Activated CD4-positive, alpha-beta T cell treated with anti-CD3 and anti-CD28 coated beads, Interleukin-2, amount 50 U/mL, for 16 hours (primary cell): ENCODE measurements at places on chromosomes 6 and 20.

- DNase-seq: no peak
Measured at GRCh38 chr6:113903666-113904330, 46.7 kb downstream of the MARCKS start.

- no peak for DNase-seq
Measured at GRCh38 chr20:24441661-24442060, 27.8 kb upstream of the SYNDIG1 start.

DNA sequence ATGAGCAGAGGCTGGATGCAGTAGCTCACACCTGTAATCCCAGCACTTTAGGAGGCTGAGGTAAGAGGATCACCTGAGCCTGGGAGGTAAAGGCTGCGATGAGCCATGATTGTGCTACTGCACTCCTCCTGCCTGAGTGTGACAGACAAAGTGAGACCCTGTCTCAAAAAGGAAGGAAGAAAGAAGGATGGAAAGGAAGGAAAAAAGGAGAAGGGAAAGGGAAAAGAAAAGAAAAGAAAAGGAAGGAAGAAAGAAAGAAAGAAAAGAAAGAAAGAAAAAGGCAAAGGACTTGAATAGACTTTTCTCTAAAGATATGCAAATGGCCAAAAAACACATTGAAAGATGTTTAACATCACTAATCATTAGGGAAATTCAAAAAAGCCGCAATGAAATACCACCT is 215.3 kb upstream of the MYLIP start:
- no peak for DNase-seq

DNA sequence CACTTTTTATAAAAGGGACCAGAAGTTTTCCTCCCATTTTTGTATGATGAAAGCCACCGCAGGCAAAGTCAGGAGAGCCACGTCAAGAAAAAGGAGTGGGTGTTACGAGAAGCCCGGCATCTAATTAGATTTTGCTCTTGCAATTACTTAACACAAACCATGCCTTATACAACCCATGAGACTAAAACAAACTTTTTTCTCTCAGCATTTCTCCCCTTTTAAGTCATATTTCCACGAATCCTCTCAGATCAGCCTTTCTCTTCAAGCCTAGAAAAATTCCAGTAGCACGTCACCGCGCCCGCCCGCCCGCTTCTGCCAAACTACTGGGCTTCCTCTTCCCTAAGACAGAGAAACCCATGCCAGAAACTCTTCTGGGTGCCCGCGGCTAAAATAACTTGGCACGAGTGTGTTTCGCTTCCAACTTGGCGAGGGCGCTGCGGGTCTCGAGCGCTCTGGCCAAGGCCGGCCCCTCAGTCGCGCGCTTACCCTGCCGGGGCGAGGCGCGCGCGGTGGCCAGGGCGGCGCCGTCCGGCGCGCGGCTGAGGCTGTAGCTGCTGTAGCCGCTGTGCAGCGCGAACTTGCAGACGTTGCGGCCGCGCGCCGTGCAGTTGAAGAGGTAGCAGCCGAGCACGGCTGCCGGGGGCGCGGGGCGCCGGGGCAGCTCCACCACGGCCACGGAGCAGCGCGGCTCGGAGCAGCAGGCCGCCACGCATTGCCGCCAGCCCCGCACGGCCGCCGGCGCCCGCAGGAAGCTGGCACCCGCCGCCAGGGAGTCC is 1.0 kb downstream of the LRP11 start:
- peak; percentile 34 for DNase-seq

- no peak for DNase-seq
Measured at GRCh38 chr6:67687396-67687795, 947.7 kb upstream of the ADGRB3 start.
